ENCODE measurements at places on chromosomes 6 and 20.

GRCh38 chr20:5781798-5782750 lies 31.9 kb downstream of the SHLD1 start:
- ATAC-seq: peak; percentile 21

GRCh38 chr6:33320315-33321181 lies 3.0 kb upstream of the ZBTB22 start:
- ATAC-seq: no peak

GRCh38 chr6:28488916-28489365 lies 26.7 kb downstream of the GPX6 start:
- ATAC-seq: no peak

- no peak for ATAC-seq
Measured at GRCh38 chr6:52375780-52376556, 14.0 kb downstream of the PAQR8 start.

DNA sequence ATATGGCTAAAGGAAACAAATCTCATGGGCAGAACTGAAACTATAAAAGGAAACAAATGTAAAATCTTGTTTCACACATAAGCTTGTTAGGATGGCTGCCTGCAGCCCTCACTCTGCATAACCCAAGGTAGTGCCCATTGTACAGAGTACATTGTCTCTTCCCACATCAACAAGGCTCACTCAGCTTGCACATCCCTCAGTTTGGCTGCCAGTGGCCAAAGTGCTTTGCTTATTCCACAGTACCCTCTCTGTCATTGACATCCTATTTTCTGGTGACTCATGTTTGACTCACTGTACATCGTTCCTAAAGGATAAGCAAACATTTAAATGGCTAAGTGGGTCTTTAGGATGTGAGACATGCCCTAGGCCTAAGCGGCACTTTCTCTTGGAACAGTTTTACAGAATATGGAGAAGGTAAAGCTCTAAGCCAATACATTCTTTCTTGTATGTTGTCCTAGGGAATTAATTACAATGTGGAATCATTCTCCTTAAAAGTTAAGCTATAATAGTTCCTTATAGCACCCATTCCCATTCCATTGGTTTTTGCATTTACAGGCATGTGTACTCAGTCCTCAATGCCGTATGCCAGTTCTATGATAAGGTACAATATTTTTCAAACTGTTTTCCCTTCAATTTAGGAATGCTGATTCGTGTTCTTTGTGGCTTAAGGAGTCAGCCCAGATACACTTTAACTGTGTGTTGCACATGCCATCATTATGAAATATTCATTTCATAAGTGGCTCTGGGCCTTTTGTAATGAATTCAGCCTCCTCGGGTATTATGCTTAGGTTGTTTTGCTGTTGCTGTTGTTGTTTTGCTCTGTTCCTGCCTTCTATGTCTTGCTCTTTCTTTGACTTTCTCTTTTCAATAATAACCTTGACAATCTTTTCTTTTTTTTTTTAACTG lies 5.5 kb downstream of the ANKEF1 start:
- ATAC-seq: no peak

- no peak for ATAC-seq
Measured at GRCh38 chr20:23596579-23597250, 9.0 kb downstream of the CST9 start.

GRCh38 chr6:63272397-63272796 lies 47.4 kb downstream of the LGSN start:
- no peak for ATAC-seq

DNA sequence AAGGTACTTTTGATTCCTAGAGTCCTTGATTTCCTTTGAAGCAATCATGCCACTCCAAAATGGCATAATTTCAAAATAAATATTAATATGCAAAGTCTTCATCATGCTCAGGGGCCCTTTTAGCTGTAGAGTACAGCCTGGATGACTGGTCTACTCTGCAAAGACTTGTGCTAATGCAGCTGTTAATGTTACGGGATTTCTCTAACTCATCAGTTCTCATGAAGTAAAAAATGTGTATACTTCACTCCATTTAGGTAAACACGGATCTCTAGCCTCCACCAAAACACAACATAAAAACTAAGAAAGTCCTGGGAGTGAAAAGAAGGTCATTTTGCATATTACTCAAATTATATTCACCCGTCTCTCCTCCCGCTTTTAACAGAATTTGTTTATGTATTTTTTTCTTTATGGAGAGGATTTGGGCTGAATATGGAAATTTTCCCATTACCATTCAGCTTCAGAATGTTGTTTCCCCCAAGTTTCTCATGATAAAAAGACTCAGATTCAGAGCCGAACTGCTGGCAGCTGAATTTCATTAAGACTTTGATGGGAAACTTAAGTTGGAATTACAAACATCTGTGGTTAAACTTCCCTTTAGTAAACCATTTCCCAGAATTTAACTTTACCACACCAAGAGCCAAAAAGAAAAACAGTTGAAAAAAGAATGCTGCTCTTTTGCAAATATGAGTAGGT lies 8.7 kb downstream of the LAMA4 start:
- no peak for ATAC-seq

GRCh38 chr6:11616200-11616611 lies 78.7 kb downstream of the TMEM170B start:
- ATAC-seq: no peak

DNA sequence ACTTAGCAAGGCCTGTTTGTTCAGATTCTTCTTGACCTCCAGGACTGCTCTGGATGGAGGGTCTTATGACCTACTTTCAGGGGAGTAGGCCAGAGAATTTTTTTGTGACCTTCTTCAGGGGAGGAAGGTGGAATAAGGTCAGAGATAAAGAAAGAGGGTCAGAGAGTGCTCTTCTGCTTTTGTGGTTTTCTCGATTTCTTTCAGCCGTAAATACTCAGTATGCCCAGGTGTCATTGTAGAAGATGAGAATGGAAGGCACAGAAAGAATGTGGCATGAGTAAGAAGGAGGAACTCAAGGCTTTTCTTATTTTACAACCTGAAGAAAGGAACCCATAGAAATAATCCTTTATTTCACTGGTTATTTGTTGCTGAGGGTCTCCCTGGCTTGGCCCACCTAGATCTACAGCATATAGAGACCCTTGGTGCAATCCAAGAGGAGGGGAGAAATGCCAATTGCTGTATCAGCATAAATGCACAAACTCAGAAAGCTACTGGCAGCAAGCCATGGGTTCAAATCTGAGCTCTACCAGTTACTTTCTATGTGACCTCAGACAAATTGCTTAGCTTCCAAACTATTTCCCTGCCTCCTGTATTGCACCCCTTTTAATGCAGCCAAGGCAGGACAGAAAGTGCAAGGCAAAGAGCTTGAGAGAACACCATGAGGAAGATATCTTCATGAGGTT lies 68.0 kb downstream of the OLIG3 start:
- no peak for ATAC-seq

- ATAC-seq: no peak
Measured at GRCh38 chr6:38450717-38451116, 189.0 kb downstream of the BTBD9 start.

DNA sequence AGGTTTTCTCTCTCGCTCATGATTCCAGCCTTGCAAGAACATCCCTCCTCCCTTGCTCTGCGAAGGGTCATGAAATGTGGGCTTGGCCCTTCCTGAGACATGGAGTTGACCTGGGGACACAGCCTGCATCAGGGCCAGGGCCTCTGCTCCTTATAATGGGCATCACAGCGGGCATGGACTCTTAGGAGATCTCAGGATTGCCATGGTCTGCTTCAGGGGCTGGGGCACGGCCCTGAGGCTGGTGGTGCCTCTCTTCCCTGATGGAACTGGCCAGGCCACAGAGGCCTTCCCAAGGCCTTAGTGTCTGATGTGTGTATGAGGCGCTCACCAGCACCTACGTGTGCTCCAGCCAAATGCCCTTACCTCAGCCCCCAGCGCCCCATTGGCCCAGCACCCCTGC lies 23.9 kb downstream of the ENTPD6 start:
- ATAC-seq: no peak

- ATAC-seq: no peak
Measured at GRCh38 chr20:54981175-54981574, 505.8 kb downstream of the DOK5 start.

- ATAC-seq: no peak
Measured at GRCh38 chr6:129646642-129647041, 63.3 kb downstream of the ARHGAP18 start.
